Ovary (tissue), 10 donors: ENCODE measurements at places on chromosomes 7 and 10. TPM values are rescaled to one million over a fixed set of nuclear protein-coding genes. Genes with fewer than 3 reads are reported as not detected.

AGBL3 gene
- total RNA-seq, result 5.7 TPM

ITGB8 gene
- total RNA-seq, result 14.1 TPM

LRRC4 gene
- 7.1 TPM for total RNA-seq

ADIRF gene
- total RNA-seq, result 154 TPM

TAS2R38 gene
- total RNA-seq, result not detected

PRPS1L1 gene
- not detected for total RNA-seq

ERVW-1 gene
- total RNA-seq, result not detected

- DNase-seq, result peak; percentile 52
These were observed 124.0 kb downstream of the IQUB start for GRCh38 chr7:123410273-123410904.

- no peak for DNase-seq
These were observed 38.2 kb upstream of the PPIF start for GRCh38 chr10:79308969-79309665.

DNA sequence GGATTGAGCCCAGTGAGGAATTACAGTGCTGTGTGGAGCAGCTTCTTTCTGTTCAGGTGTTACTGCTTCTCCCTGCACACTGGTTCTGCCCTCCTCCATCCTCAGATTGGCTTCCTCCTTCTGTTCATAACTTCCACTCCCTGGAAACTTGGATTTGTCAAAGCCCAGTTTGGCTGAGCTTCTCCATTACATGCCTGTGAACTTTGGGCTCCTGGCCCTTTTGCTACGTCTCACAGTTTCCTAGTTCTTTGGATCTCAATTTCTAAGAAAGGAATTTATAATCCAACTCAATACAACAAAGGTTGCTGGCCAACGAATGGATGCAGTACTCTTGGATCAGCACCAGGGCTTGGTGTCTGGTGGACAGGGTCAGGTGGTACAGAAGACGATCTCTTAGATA, 318.1 kb downstream of the RPS24 start:
- DNase-seq, result no peak

DNA sequence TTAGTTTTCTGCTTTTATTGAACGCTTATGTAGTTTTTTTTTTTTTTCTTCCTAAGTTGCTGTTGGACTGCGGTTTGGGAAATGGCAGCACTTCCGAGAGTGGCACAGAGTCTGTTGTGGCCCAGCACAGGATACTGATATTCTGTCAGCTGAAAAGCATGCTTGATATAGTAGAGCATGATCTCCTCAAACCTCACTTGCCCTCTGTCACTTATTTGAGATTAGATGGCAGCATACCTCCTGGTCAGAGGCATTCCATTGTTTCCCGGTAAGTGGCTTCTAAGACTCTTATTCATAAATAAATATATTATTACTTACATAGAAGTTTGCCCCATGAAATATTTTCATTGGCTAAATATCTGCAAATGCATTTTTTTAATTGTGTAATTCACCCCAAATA, 101.1 kb downstream of the BTAF1 start:
- DNase-seq, result no peak

GRCh38 chr10:55441777-55442176, 640.7 kb upstream of the PCDH15 start:
- DNase-seq, result no peak

- DNase-seq, result no peak
These were observed 21.3 kb upstream of the SPOCK2 start for GRCh38 chr10:72109636-72110157.

- no peak for DNase-seq
These were observed 33.0 kb upstream of the AGR3 start for GRCh38 chr7:16914771-16915170.

DNA sequence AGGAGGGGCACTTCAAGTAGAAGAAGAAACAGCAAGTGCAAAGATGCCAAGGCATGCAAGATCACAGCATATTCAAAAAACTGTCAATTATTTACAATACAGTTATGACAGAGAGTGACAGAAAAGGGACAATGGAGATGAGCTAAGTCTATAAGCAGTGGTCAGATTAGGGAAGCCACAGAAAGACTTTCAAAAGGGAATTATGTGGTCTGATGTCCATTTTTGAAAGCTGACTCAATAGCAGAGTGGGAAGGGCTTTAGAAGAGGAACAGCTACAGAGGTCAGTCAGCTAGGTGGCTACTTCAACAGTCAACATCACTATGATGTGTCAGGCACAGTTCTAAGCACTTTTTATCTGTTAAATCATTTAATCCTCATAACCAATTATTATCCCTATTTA, 45.2 kb upstream of the SPOCK2 start:
- no peak for DNase-seq

GRCh38 chr7:55513868-55514267, 58.4 kb downstream of the VOPP1 start:
- DNase-seq, result no peak

DNA sequence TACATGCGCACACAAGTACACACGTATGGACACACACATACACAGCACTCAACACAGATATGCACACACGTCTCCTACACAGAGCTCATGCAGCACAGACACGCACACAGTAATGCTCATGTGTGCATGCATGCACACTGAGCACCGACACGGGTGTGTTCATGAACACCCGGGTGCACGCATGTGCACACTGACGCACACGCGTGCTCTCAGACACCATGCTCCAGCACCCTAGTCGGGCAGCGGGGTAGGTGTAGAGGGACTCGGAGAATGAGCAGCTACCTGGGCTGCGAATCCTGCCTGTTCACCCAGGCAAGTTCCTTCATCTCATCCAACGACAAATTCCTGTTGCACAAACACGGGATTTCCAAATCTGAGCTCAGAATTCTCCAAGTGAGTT, 184.7 kb downstream of the MAD1L1 start:
- DNase-seq, result no peak

- DNase-seq, result no peak
These were observed 591 bp downstream of the BZW2 start for GRCh38 chr7:16646472-16647072.

- no peak for DNase-seq
These were observed 2.9 kb downstream of the TWIST1 start for GRCh38 chr7:19114551-19114855.

GRCh38 chr10:98453729-98454128, 7.0 kb upstream of the HPS1 start:
- no peak for DNase-seq

- no peak for DNase-seq
These were observed 136.9 kb downstream of the KCNMA1 start for GRCh38 chr10:77500754-77501151.

DNA sequence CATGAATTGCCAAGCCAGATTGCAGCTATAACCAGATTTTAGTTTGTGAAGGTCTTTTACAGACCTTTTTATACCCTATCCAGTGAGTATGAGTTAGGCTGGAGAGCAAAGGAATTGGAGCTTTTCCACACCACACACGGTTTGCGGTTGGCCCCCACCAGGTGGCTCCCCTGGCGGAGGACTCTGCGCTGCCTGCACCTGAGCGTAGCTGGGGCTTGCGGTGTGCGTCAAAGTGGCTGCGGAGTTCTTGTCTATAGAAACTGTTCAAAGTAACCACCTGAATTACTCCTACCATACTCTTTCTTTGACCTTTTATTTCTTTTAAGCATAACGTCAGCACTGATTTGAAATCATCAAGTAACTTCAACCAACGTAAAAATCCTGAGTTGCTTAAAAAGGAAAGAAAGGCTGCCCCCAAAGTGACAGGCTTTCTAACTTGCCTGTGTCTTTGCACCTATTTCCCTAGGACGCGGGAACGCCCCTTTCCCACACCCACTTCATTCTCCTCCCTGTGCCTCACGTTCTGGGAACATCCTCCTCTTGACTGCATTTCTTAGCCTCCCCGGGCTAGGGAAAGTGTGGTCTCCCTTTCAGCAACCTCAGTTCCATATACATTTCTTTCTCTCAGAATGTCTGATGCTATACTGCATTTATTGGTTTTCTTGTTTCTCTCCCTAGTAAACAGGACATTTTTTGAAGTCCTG, 47.6 kb upstream of the TMEM72 start:
- no peak for DNase-seq

DNA sequence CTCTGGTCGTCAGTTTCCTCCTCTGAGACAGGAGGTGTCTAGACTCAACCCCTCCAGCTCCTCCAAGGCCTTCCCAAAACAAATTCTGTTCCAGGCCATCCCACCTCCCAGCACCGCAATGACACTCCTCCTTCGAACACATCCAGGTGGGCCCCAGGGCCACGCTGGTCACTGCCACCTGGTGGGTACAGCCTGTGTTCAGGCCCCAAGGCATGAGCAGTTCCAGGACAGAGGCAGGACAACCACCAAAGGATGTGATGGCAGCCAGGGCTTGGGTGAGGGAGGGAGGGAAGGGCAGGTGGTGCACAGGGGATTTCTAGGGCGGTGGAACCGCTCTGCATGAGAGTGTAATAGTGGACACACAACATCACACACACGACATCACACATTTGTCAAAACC, 76.5 kb downstream of the PRKAG2 start:
- no peak for DNase-seq

- no peak for DNase-seq
These were observed 172.8 kb downstream of the GRID1 start for GRCh38 chr10:86193841-86194240.

DNA sequence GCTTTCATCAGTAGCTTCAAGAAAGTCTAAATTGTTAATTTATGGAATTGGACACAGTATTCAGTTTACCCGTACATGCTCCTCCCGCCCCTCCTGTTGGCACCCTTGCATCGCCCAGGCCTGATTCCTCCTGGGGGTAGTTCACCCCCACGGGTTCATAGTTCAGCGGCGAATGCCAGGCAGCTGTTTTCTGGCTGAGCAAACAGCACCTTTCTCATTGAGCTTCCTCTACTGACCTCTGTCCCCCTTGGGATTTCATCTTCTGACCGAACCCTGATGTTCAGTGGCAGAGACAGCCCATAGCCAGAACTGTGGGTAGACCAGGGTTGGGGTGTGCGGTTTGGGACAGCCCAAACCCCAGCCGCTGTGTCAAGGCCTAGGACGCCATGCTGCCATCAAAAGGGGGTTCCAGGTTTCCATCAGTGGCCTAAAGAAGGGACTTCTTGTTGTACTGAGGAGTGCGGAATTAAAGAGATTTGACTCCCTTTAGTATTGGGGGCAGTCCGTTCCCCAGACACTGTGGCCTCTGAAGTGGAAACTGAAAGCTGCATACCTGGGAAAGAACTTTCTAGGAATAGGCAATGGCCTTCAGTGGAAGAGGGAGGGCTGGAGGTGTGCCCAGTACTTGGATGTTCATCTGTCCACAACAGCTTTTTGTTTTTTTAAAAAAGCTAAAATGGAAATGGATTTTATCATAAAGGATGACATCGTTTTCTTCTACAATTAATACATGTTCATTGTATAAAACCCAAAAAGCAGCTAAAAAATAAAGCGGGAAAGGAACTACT, 19.0 kb downstream of the MDH2 start:
- DNase-seq, result no peak

- no peak for DNase-seq
These were observed 34.2 kb upstream of the PRSS37 start for GRCh38 chr7:141875453-141875852.

DNA sequence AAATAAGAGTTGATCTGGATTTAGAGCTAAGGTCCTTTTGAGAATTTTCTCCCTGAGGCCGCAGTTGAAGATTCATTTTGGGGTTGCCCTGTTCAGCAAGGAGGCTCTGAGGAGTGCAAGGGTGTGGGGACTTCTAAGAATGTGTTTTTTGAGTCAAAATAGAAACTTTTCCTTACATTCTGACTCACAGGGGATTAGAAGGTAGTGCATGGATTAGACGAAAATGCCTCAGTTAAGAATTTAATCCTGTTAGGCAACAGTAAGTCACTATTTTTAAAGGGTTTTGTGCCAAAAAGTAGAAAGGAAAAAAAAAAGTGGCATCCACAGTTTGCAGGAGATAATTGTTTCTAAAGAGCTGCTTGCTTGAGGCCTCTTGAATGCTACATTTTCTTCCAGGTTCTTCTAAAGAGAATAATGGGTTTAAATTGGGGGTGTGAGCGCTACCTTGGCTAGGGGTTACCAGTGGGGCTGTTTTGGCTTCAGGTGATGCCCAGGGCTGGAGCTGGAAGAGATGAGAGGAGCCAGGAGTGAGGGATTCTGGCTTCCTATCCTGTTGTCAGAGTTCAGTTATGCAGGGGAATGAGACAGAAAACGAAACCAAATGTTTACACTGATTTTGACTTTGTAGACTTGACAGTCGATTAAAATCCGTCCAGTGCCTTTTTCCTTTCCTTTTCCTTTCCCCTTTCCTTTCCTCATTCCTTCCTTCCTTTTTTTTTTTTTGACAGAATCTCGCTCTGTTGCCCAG, 52.9 kb downstream of the BAMBI start:
- DNase-seq, result no peak
